NCI-H2029 (cell line): ENCODE measurements at places on chromosomes 16 and 17.

- no peak for DNase-seq
Measured at GRCh38 chr16:60703096-60703495, 1333.1 kb downstream of the CDH8 start.

DNA sequence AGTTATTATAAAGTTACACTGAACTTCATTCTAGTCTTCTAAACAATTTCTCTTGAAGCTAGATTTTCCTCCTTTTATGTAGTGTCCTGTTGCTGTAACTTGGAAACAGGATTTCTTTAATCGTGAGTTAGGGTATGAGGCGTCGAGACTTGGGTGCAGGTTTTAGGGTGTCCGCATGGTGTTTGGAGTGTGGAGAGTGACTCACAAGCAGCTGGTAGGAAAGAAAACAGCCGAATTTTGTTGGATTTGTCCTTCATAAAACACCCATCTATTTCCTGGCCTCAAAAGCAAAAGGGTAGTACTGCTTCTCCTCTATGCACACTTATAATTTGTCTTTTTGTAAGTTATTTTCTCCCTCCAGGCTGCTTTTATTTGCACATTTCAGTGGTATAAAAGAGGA is 1.6 kb downstream of the RPTOR start:
- DNase-seq = no peak

GRCh38 chr16:89409161-89409711 is 81.1 kb downstream of the ANKRD11 start:
- DNase-seq = no peak

GRCh38 chr17:70888324-70888723 is 719.0 kb downstream of the KCNJ2 start:
- no peak for DNase-seq

- DNase-seq = no peak
Measured at GRCh38 chr17:32520737-32521404, 34.1 kb downstream of the CDK5R1 start.

GRCh38 chr17:37741341-37742115 is 3.3 kb downstream of the HNF1B start:
- no peak for DNase-seq

DNA sequence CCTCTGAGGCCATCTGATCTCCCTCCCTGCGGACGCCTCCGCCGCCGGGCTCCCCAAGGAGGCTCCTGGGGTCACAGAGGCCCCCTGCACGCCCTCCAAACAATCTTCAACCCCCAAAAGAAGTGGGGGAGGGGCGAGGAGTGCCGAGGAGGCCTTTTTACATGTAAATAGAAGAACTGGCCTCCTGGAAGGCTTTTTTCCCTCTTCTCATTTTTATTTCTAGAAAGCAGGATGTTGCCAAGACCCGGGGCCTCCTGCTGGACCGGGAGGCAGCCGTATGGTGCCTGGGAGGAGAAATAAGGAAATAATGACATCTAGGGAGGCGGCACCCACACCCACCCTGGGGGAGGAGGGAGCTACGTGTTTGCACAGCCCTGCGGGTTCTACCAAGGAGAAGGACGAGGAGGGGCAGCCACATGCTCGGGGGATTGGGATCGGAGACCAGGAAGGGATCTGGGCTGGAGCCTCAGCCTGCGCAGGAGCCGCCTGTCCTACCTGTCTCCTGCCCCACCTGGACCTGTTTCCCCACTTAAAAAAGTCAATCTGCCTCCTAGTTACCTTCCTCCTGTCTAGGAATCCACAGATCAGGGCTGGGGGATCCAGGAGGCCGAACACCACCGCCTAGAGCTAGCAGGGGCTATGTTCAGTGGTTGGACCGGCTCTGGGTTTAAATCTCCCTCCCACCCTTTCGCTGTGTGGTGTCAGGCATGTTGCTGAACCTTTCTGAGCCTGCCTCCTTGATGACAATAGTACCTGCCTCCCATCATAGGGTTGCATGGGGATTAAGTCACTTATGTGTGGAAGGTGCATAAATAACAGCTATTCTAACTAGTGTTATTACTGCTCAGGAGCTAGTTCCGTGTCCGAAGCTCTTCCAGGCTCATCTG is 175.7 kb upstream of the GSE1 start:
- DNase-seq = peak; percentile 56

DNA sequence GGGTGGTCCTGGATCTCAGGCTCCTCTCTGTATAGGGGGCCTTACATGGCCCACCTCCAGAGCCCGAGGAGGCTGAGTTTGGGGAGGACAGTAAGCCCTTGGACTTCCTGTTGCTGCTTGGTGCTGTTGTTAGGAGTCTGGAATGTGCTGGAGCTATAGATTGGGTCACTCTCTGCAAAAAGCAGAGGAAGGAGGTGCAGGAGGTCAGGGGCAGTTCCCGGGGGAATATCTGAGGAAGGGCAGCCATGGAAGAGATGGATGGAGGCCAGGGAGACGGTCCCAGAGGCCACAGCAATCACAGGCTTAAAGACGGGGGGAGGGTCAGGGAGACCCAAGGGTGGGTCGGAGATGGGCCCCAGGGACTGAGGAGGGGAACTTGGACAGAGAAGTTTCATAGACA is 23.0 kb upstream of the CBX4 start:
- DNase-seq = no peak

DNA sequence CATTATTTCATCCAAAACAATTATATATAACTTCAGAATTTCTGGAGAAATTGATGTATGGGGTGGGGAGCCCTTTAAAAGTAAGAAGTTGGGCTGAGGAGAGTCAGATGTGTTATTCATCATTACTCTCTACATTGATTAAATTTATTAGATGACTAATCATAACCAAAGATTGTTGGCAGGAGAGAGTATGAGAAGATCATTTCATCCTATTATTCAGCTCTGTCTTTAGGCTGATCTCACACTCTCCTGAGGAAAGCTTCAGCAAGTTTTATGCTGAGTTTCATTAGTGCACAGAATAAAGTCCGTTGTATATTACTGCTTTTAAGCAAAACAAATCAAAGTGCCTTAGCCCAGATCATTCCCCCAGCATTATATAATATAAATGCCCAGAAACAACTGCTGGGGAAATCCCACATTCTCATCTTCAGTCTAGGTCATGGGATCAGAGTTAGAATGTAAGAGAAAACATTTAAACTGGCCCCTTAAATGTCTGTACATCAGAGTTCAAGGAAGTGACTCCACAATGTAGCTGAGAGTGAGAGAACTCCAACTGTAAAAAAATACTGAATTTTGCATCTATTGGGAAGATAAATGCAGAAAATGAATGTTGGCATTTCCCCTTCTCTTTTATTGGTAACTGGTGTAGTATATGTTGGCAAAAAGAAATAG is 130.1 kb upstream of the HLF start:
- DNase-seq = no peak

- DNase-seq = no peak
Measured at GRCh38 chr16:55021595-55022475, 91.2 kb downstream of the IRX5 start.

- no peak for DNase-seq
Measured at GRCh38 chr16:56362057-56362655, 63.2 kb downstream of the AMFR start.

DNA sequence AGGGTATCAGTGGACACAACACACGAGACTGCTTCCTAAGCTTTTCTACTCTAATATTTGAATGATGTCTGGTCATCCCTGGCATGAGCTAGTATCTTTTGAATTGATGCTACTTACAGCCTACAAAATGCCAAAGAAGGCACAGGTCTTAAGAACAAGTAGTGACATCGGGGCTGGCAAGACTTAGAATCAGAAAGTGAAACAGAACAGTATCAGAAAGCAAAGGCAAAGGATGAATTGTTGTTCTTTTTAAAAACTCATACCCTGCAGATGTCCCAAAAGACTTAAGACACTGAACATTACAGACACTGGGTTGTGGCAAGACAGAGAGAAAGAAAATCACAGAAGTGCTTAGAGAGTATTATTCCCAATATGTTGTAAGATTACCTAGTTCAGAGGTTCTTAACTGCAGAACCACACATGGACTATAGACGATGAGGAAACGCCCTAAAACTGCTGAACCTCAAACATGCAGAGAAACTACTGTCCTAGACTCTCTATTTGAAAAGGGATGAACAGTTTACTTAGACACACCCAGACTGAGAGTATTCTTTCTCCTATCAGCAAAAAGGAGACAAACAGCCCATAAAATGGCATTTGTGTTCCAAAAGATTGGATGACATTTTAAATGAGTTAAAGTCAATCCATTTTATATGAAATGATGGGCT is 12.5 kb downstream of the ZNF19 start:
- DNase-seq = no peak

- DNase-seq = no peak
Measured at GRCh38 chr17:30450125-30451027, 26.8 kb upstream of the GOSR1 start.

DNA sequence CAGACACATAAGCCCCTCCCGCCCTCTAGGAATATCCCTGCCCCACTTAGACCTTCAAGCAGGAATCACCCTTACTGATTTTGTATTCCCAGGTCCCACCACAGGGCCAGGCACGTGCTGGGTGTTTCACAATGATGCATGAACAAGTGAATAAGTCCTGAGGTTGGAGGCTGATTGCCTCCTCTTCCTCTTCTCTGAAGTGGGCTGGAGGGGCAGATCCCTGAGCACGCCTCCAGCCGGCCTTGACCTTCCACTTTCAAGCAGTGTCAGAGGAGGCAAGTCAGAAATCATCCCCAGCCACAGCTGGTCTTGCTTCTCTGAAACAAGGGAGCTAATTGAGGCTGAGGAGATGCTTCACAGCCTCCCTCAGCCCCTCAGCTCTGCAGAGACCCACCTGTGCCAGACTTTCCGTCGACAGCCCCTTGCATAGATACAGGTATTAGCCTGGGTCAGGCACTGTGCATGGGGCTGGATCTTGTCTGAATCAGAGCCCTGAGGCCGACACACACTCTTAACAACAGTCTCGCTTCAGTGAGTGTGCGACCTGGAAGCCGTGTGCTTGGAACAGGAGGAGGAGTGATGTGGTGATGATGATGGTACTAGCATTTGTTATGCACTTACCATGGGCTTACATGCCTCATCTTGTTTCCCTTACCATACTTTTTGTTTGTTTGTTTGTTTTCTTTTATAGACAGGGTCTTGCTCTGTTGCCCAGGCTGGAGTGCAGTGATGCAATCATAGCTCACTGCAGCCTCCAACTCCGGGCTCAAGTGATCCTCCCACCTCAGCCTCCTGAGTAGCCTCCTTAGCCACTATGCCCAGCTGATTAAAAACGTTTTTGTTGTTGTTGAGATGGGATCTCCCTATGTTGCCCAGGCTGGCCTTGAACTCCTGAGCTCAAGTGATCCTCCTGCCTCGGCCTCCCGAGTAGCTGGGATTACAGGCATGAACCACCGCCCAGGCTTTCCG is 15.0 kb downstream of the MRM1 start:
- DNase-seq = no peak

GRCh38 chr16:66306366-66307150 is 59.9 kb upstream of the CDH5 start:
- no peak for DNase-seq

- no peak for DNase-seq
Measured at GRCh38 chr16:73054498-73054812, 6.5 kb upstream of the ZFHX3 start.

DNA sequence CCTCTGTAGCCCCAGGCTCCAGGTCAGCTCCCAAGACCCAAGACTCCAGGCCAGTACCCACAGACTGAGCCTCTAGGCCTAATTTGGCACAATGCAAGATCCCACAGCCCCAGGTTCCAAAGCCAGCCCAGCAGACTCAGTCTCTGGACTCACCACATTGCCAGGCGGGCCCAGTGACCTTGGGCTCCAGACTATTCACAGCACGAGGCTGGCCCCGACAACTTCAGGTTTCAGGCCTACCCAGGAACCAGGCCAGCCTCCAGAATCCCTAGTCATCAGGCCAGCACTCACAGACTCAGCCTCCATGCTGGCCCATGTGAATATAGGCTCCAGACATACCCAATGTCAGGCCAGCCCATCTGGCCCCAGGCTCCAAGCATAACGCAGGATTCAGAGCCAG is 103.8 kb downstream of the CEP112 start:
- DNase-seq = no peak

GRCh38 chr17:79046916-79047280 is 22.9 kb downstream of the C1QTNF1 start:
- DNase-seq = no peak

GRCh38 chr16:79159261-79160049 is 441.1 kb downstream of the MAF start:
- no peak for DNase-seq

DNA sequence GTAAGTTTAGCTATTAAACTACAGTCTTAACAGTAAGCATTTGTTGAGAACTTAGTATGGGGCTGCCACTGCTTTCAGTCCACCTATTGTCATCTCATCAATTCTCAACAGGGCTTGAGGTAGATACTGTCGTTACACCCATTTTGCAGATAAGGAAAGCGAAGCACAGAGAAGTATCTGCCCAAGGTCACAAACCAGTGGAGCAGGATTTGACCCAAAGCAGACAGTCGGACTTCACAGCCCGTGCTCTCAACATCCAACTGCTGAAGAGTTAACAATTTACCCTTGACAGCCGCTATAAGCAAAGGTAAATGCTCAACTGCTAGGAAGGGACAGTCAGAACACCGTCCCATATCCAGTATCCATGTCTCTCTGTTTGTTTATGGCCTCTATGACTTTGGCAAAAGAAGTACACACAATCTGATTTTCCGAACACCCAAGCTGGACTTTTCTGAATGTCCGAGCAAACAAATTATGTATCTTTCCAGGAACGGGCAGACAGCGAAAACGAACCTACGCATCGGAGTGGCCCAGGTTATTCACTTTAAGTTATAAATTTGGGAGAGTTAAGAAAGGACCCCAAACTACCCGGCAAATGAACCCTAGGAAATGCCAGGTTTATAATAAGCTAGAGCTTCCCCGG is 1.2 kb downstream of the SIAH1 start:
- DNase-seq = no peak

DNA sequence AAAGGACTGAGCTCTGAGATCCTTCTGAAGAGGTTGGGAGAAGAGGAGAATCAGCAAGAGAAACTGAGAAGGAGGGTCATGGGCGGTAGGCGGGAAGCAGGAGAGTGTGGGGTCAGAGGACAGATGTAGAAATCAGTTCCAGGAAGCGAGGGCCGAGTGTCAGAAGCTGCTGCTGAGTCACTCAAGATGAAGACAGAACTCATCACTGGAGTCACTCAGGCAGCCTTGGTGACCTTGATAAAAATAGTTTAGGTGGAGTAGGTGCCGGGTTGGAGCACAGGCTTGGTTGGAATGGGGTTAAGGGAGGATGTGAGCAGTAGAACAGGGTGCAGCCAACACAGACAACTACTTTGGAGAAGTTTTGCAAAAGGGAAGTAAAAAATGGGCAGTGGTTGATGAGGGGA is 6.1 kb upstream of the ITGAM start:
- DNase-seq = no peak

GRCh38 chr17:62024866-62025265 is 40.2 kb downstream of the MED13 start:
- DNase-seq = no peak
